ENCODE measurements at places on chromosomes 2 and 18.

GRCh38 chr18:49631146-49631866 lies 69.4 kb downstream of the LIPG start:
- no peak for DNase-seq

DNA sequence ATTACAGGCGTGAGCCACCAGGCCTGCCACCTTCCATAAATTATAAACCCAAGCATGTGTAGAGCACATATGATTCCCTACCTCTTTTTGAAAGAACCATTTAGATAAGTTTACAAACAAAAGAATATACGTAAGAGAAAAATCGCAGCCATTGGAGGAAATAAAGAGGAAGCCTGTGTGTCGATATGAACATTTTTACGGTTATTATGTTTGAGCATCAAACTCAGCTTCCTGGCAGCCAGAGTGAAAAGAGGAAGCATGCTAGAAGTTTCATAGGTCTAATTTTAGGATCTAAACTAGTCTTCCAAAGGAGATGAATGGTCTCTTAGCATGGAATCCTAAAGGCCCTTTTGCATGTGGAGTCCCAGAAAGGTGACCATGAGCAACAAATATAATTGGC lies 104.3 kb downstream of the PLB1 start:
- DNase-seq, result no peak

GRCh38 chr18:51603111-51603510 lies 405.6 kb upstream of the MEX3C start:
- no peak for DNase-seq

GRCh38 chr2:126527836-126528490 lies 128.0 kb upstream of the GYPC start:
- DNase-seq, result peak; percentile 63

GRCh38 chr18:3480827-3481573 lies 31.0 kb downstream of the TGIF1 start:
- DNase-seq, result no peak

GRCh38 chr18:35438480-35439234 lies 59.1 kb downstream of the INO80C start:
- DNase-seq, result no peak

GRCh38 chr2:167891841-167892240 lies 355.6 kb downstream of the STK39 start:
- DNase-seq, result no peak

DNA sequence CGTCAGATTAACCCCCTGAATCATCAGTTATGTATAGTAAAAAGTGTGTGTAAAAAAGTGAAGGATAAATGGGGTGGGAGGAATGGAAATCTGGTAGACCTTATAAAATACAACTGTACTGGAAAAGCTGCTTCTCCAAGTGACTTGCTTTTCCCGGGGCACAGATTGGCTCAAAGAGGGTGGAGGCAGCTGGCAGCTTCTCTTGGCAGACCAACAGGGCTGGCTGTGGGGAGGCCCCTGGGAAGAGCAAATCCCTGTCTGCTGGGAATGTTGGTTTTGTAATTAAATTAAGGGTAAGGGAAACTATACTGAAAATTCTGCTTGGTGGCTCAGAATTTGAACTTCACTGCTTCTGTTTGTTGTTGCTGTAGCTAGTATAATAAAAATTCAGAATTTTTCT lies 154.2 kb upstream of the DLX2 start:
- no peak for DNase-seq

- no peak for DNase-seq
Observed at GRCh38 chr2:11624893-11625292, 45.1 kb downstream of the NTSR2 start.

DNA sequence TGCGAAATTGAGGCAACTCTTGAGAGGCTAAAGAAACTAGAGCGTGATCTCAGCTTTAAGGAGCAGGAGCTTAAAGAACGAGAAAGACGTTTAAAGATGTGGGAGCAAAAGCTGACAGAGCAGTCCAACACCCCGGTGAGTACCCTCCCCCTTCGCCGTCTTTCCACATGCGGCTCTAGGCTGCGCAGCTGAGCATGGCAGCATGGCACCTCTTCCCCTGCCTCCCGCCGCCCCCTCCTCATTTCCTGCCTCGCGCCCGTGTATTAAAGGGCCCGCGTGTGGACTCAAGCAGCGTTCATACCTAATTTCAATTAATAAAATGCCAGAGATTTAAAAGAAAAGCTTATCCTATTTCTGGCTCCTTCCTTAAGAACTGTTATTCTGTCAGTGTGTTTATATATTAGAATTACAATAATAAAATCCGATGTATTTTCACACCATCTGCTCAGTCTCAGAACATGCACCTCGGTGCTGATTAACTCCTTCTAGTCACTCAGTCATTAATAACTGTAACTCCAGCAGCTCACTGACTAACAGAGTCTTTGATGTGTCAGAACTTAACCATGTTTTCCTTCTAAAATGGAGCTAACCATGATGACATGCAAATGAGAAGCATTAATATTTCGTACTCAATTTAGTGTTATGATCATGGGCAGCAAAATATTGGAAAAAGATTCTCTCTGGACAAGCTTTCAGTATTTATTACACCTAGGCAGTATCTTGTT lies 137.4 kb upstream of the CDCA7 start:
- no peak for DNase-seq

DNA sequence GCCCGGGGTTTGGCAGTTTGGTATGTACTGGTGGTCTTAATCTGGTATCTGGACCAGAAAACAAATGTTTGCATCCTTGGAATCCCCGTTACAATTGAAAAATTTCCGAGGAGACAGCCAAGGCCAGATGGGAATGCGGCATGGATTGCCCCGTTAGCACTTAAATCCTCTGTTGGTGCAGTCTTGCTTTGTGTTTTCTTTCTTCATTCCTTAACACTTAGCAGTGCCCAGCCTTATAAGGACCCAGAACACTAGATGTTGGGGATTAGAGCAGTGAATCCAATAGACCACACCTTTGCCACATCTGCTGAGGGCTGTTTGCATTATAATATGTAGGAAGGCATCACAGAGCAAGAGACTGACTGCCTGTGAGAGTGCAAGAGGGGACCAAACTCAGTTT lies 12.8 kb upstream of the ZNF532 start:
- DNase-seq, result no peak

DNA sequence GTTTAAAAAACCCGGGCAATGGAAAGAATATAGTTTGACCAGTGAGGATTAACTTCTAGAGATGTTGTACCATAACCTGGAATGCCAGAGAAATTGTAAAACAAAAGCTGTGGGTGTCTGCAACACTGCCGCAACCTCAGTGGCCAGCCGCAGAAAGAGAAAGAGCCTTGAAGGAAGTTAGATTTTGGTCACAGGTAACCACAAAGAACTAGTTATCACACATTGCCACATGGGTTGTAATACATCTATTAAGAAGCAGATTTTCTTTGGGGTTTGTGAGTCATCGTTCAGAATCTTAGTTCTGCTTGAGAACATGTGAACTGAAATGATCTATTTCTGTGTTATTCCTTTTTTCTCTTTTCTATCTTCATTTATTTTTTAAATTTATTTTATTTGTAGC lies 222.9 kb upstream of the AGAP1 start:
- no peak for DNase-seq

- no peak for DNase-seq
Observed at GRCh38 chr2:100773538-100773937, 46.4 kb upstream of the NPAS2 start.
